ENCODE measurements at places on chromosomes 6 and 20.

DNA sequence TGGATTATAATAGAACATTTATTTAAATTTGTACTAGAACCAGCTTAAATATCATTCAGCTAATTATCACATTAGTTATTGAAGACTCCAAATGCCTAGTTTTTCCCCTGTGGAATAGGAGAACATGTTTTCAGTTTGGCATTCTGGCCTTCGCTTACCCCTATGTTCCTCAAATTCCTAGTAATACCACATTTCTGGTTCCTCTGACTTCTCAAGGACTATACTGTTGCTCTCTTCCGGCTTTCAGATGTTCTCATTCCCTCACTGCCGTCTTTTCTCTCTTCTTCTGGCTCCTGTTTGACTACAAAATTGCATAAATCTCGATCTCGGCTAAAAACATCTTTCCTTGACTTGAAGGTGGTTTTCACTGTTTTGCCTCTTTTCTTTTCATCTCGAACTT lies 71.8 kb upstream of the KHDRBS2 start:
- DNase-seq: peak; percentile 72

DNA sequence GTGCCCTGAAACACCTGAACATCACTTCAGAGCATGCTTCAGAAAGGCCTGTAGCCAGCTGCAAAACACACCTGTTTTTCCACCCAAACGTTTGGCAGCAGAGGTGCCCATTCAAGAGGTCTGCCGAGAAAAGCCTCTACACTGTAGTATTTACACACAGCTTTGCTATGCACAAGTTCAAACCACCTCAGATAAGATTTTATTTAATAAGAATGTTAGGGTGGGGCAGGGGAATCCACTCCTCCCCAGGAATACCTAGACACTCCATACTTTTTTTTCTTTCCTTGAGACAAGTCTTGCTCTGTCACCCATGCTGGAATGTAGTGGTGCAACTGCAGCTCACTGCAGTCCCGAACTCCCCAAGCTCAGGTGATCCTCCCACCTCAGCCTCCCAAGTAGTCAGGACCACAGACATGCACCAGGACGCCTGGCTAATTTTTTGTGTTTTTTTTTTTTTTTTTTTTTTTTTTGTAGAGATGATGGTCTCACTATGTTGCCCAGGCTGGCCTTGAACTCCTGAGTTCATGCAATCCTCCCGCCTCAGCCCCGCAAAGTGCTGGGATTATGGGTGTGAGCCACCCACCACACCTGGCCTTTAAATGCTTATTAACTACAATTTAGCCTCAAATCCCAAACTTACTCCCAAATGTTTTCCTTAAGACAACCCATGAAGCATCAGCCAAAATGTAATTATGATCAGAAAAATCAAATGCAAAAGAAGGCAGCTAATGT lies 9.7 kb downstream of the MRPL14 start:
- DNase-seq: no peak

- DNase-seq: peak; percentile 71
These were observed 38.2 kb downstream of the MICA start for GRCh38 chr6:31441365-31442267.

DNA sequence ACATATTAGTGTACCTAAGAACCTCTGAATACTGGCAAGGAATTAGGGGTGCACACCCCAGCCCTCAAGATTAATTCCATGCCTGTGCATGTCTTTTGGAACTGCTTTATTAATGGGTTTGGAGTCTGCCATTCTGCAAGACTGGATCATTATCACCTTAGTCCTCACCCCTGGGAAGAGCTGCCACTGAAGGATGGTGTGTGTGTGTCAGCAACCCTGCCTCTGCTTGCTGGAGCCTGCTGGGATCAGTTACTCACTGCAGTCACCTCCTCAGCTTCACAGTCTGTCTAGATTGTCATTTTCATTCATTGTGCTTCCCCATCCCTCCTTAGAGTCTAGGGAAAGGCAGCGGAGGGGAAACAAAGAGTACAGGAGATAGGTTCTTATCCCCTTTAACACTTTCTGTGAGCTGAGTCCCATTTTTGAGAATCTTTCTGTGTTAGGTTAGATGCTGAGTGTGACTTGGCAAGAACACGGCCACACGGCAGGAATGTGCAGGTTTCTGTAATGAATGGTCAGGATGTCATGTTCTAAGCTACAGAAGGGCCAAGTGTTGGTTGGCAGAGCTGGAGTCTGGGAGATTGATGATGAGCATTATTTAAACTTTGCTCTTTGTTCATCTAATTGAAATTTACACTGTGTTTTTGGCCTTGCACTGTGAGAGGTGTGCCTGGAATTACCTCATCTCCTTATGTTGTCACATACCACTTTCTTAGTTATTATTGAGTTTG lies 21.1 kb downstream of the GHRH start:
- DNase-seq: no peak

DNA sequence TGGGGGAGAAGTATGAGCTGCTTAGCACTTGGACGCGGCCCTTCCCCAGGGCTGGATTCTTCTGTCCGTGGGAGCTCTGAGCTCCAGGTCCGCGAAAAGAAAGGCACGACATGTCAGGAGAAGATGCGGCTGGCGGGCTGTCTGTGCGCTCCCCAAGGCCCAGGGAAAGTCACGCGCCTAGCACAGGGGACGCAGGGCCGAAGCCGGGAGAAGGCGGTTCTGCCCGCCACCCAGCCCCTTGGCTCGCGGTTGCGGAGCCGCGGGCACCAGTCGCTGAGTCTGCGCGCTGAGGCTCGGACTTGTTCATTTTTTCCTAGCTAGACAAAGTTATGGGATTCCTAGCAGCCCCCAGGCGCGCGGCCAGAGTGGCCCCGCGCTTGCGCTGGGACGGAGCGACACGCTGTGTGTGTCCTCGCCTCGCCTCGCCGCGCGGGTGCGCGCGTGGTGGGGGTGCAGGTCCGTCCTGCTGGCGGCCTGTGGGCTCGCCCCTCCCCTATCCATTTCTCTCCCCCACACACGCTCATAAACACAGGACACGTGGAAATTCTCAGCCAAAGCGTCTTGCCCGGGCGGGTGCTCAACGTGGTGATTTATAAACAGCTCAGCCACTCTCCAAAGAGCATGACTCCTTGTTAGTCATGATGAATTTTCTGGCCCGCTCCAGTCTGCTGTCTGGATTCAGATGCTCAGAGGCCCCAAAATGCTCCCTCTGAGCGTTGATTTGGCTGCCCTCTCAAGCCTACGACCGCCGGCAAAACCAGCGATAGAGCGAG lies 1.9 kb upstream of the POU3F2 start:
- peak; percentile 14 for DNase-seq

DNA sequence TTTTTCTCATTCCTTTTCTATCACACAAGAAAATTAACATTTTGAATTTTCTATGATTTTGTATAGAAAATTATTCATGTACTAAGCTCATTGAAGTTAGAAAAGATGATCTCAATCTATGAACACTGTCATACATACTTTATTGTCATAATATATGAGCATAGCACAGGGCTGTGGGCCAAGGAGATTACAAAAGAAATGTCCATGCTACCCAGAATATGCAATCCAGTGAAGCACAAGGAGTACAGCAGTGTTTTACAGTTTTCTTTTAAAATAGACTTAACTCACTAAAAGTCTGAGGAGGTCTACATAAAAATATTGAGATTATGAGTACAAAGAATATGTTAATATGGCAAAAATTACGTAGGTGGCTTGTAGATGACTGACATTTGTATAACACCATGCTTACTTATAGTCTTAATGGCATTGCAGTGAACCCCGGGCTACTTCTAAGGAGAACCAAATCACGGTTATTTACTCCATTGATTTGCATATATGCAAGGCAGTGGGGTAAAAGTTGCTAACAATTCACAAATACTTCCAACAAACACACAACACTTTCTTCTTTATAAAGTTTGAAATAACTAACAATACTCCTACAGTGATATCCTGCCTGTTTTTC lies 257.1 kb downstream of the BCKDHB start:
- no peak for DNase-seq

DNA sequence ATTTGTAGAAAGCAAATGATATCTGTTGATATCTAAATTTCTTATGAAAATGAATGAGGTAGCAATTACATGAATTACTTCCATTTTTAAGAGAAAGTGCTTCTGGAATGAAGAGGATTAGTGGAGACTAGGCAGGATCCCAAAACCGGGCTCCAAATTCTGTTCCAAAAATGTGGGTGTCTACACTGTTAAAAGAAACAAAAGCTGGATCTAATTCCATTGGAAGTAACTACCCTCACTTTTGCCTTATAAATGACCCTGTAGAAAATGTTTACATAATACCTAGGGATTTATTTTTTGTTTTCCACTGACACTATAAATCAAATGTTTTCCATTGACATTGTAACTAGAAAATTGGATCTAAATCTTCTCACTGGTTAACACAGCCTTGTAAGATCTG lies 454.9 kb upstream of the JARID2 start:
- no peak for DNase-seq

DNA sequence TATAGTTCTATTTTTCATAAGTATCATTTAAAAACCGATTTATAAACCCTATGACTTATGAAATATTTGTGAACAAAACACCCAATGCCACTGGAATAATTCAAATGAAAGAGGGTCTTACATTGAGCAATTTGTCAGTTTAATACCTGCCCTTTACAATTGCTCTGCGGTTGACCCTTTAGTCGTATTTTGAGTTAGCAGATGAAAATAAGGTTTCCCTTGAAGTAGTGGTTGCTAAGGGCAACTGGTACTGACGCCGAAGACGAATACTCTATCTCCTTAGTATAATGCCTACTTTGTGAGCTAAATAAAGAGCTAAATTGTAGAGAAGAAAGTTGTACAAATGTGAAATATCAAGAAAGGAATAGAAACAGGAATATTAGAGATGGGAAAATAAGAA lies 69.4 kb downstream of the KCNQ5 start:
- DNase-seq: no peak

- DNase-seq: peak; percentile 68
These were observed 111.3 kb downstream of the LY86 start for GRCh38 chr6:6699741-6700367.

- DNase-seq: no peak
These were observed 331.1 kb upstream of the HSF2 start for GRCh38 chr6:122068291-122068769.

DNA sequence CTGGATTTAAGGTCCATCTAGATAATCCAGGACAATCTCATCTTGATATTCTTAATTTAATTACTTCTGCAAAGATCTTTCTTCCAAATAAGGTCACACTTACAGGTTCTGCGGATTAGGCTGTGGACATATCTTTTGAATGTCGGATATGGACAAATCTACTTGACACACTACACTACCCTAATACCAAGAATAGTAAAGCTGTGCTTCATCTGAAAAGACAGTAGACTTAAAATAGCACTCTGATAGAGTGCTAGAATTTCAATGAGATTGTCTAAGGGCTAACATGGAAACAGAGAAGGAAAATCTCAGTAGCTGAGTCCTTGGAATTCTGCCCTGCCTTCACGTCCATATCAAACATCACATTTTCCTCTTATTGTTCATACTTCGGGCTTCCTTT lies 1238.0 kb downstream of the EPHA7 start:
- no peak for DNase-seq

DNA sequence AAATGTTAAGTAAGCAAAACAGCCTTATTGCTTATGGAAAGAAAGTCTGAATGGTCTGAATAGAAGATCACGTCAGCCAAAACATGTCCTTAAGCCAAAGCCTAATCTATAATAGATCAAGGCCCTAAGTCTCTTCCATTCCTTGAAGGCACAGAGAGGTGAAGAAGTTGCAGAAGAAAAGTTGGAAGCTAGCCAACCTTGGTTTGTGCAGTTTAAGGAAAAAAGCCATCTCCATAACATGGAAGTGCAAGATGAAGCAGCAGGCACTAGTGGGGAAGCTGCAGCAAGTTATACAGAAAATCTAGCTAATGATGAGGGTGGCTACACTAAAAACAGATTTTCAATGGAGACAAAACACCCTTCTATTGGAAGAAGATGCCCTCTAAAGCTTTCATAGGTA lies 29.1 kb downstream of the LRRN4 start:
- DNase-seq: no peak

DNA sequence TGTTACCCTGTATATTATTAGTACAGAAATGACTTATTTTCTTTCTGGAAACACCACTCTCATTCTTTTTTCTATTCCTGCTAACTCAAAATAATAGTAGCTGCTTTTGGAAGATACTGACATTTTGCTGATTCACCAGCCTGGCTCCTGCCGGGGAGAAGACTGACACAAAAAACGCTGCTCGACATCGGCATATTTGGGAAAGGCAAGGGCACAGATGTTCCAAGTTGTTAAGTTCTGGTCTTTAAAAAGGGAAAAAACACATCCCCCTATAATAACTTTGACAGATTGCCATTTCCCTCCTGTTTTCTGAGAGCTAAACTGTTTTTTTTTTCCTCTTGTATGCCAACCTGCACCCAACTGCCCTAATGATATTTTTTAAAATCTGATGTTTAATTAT lies 55.4 kb downstream of the CTNNBL1 start:
- no peak for DNase-seq

DNA sequence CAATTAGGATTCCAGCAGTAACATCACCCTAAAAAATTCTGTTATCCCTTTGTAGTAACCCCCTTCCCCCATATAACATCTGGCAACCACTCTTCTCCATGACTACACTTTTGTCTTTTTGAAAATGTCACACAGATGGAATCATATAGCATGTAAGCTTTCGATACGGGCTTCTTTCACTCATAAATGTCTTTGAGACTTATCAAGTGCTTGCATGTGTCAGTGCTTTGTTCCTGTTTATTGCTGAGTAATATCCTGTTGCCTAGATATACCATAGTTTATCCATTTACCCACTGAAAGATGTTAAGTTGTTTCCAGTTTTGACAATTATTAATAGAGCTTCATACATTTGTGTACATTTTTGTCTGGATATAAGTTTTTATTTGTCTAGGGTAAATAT lies 10.4 kb upstream of the SNPH start:
- no peak for DNase-seq

GRCh38 chr6:167046861-167047495 lies 47.8 kb downstream of the CEP43 start:
- DNase-seq: no peak

- DNase-seq: no peak
These were observed 89.9 kb upstream of the SYNDIG1 start for GRCh38 chr20:24379484-24379927.

DNA sequence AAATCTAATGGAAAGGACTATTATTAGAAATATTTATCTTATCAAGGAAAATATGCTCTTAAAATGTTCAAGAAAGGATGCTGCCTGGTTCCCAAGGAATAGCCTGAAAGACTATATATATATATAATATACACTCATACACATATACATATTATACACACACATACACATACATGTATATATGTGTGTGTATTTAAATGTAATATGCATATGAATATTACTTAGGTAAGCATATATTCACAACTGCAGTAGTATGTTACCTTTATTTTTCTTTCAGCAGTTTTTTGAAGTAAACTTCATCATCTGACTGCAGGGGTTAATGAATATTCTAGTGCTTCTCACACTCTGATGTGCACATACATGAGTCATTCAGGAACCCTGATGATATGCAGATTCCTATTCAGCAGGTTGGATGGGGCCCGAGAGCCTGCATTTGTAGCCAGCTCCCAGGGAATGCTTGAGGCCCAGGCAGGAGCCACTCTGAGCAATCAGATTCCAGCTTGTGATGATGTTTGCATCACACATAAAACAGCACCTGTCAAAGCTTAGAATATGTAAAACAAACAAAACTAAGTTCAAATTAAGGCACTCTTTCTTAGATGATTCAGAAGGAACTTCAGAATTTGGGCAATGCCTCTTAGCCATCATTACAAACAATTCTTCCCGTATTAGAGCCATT lies 16.1 kb downstream of the MYLK4 start:
- DNase-seq: no peak

GRCh38 chr6:95203153-95203754 lies 374.1 kb upstream of the MANEA start:
- DNase-seq: peak; percentile 49

- DNase-seq: no peak
These were observed 1374.4 kb upstream of the GJE1 start for GRCh38 chr6:140758169-140758877.
